T47D (cell line): ENCODE measurements at places on chromosomes 6 and 20.
A peak's percentile ranks its signal among the peaks of the same experiment; 100 is the strongest.

DNA sequence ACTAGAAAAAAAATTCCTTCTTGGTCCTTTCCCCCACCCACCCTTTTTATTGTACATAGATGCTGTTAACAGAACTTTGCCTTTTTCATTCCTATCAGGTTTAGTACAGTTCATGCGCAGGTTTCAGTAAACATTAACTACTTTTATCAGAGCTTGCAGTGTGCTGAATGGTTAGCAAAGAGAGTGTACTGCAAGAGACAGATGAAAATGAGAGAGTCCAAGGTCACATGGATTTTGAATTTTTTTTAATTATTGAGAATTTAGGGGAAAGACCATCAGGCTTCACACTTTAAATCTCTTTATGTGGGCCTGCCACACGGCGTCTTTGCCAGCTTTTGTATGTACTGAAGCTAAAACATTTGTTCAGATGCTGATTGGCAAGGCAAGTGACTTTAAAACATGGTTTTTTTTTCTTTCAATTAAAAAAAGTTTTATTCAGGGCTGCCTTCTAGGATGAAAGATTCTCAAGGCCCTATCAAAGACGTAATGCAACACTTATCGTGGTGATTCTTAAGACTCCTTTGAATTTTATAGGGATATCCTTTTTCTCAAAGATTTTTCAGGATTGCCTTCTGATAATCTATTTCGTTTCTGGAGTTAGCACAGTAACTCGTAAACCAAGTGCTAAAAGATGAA is 32.2 kb downstream of the RREB1 start:
- no peak for DNase-seq

- DNase-seq = no peak
Observed at GRCh38 chr6:31116661-31117385, 2.2 kb downstream of the PSORS1C1 start.

- no peak for DNase-seq
Observed at GRCh38 chr20:16273812-16274555, 299.3 kb downstream of the KIF16B start.

GRCh38 chr6:159973951-159974350 is 5.1 kb downstream of the IGF2R start:
- DNase-seq = no peak

- DNase-seq = no peak
Observed at GRCh38 chr6:89048985-89049384, 31.6 kb upstream of the PNRC1 start.

DNA sequence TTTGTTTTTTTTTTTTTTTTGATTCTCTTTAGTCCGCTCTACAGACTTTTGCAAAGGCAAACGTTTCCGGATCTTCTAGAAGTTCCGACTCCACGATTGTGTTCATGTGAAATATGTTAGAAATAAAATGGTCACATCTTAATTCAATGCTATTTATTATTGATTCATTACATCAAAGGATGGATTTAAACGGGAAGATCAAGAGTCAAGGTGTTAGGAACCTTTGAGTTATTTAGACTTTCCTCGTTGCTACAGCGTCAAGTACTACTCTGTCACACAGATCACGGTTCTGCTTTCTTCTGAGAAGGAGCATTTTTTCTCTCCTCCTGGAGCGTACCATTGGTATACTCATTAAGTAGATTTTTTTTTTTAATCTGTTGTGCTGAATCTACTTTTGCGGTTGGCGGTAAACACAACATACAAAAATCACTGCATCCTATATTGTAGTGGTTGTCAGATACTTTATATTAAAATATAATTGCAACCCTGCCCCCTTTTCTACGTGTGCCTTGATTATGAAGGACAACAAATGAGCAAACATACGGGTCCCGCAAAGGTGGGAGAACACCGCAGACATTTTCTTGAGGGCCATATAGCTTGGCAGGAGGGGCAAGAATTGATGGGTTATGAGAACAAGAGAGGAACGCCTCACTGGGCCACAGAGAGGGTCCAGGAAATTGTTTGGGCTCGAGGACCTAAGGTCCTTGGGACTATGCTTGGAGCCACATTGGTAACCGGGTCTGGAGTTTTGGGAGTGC is 17.5 kb downstream of the HMGN4 start:
- no peak for DNase-seq

GRCh38 chr6:89297695-89298351 is 17.3 kb downstream of the GABRR2 start:
- DNase-seq = no peak

GRCh38 chr6:145783796-145784195 is 30.8 kb downstream of the FBXO30 start:
- no peak for DNase-seq

GRCh38 chr20:32333181-32333987 is 24.7 kb upstream of the ASXL1 start:
- DNase-seq = no peak

DNA sequence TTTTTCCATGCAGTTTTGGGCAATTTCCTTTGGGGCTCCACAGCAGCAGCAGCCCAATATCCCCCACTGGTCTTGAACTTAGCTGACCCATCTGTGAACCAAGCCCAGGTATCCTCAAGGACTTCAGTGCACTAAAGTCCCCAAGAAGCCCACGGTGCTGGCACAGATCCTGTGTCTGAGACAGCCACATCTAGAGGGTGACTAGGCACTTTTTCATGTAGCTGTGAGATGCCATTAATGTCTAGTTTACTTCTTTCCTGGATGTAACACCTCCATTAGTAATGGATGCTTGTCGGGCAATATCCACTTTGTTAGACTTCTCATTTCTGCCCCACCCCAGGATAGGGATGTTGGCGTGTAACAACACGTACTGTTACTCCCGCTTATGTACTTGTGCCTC is 176.2 kb upstream of the PROKR2 start:
- no peak for DNase-seq

- no peak for DNase-seq
Observed at GRCh38 chr6:137731960-137732616, 135.0 kb upstream of the TNFAIP3 start.

GRCh38 chr6:73566954-73567591 is 46.2 kb upstream of the EEF1A1 start:
- DNase-seq = no peak

GRCh38 chr6:84688141-84688873 is 76.1 kb downstream of the TBX18 start:
- DNase-seq = no peak

DNA sequence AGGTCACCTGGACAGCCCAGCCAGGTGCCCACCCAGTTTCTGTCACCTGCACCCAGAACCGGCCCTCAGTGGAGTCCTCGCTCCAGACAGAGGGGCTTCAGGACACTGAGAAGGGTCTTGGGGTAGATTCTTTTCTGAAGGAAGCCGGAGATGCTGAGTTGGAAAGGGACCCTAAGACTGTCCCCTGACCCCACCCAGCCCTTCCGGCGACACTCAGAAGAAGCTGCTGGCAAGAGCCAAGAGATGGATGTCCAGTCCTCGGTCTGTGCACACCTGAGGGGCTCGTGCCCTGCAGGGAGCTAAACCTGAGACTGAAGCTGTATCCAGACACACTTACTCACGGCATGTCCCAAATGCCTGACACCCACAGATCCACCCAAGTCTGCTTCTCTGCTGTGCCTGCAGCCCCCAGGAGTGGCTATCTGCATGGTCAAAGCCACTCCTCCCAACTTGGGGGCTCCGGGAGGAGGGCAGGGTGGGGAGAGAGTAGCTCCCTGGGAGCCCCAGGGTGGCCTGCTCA is 20.2 kb downstream of the NTSR1 start:
- DNase-seq = no peak

DNA sequence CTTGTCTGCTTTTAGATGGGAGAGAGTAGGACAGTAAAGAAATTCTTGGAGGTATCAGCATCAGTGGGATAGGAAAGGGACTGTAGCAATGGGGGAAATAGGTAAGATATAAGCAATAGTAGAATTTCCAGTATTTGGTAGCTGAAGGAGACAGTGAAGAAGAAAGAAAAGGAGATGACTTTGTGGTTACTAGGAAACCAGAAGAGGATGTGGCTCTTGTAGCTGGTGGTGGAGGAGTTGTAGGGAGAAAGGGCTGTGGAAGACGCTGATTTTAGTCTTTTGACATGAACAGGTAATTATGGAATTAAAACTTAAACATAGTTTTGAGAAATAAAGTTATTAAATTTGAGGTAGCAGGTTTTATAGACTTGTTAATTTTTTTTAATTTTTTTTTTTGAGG is 26.1 kb downstream of the SH3BGRL2 start:
- no peak for DNase-seq

- DNase-seq = no peak
Observed at GRCh38 chr6:52551483-52552277, 25.2 kb downstream of the TRAM2 start.

GRCh38 chr20:59771506-59772372 is 161.7 kb downstream of the SYCP2 start:
- DNase-seq = peak; percentile 23

- no peak for DNase-seq
Observed at GRCh38 chr20:50819349-50819748, 24.5 kb downstream of the BCAS4 start.

- no peak for DNase-seq
Observed at GRCh38 chr20:22684763-22685443, 100.5 kb upstream of the FOXA2 start.

GRCh38 chr20:56778765-56779195 is 149.7 kb downstream of the TFAP2C start:
- peak; percentile 26 for DNase-seq

GRCh38 chr6:142300302-142300701 is 1.5 kb upstream of the ADGRG6 start:
- DNase-seq = no peak

DNA sequence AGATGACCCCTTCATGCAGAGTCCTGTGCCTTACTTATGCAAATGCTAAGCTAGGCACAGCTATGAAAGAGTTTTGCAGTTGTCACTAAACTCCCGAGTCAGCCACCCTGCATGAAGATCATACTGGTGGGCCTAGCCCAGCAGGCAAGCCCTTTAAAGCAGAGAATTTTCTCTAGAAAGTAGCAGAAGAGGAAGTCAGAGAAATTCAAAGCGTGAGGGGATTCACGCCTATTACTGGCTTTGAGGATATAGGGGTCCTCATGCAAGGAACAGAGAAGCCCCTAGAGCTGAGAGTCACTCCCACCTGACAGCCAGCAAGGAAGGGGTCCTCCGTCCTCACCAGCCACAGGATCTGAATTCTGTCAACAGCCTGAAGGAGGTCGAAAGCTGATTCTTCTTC is 54.6 kb downstream of the MYB start:
- DNase-seq = no peak

DNA sequence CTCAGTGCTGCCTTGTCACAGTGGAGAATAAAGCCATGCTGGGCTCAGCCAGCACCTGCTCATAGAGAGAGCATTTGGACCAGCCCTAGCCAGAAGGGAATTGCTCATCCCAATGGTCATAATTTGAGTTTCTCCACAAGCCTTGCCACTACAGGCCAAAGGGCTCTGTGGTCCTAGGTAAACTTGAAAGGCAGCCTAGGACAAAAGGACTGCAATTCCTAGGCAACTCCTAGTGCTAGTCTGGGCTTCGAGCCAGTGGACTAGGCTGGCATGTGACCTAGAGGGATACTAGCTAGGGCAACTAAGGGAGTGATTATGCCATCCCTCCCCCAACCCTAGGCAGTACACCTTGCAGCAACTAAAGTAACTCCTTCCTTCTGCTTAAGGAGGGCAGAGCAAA is 516.2 kb downstream of the BCKDHB start:
- DNase-seq = no peak

- DNase-seq = no peak
Observed at GRCh38 chr20:18695175-18695574, 107.3 kb downstream of the DTD1 start.

DNA sequence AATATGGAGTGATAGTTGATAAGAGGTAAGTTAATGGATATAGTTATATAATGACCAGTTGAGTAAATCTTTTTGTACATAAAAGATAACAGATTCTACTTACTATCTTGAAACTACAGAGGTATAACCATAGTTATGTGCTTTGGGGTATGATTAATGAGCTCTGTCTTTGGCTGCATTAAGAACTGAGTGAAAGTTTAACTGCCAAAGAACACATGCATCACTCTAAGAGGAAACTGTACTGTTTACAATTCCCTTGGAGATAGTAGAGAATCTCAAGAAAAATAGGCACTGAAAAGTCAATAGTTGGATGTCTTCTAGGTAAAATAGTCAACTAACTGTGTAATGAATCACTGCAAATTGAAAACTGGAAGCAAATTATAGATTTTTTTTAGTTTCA is 1129.5 kb downstream of the EPHA7 start:
- DNase-seq = no peak

GRCh38 chr6:45052325-45052724 is 275.8 kb upstream of the RUNX2 start:
- DNase-seq = no peak

GRCh38 chr6:149405823-149406765 is 6.0 kb downstream of the SUMO4 start:
- no peak for DNase-seq

GRCh38 chr6:25217302-25217701 is 61.9 kb upstream of the CARMIL1 start:
- no peak for DNase-seq

- DNase-seq = no peak
Observed at GRCh38 chr6:38720295-38720694, 5.2 kb downstream of the DNAH8 start.

DNA sequence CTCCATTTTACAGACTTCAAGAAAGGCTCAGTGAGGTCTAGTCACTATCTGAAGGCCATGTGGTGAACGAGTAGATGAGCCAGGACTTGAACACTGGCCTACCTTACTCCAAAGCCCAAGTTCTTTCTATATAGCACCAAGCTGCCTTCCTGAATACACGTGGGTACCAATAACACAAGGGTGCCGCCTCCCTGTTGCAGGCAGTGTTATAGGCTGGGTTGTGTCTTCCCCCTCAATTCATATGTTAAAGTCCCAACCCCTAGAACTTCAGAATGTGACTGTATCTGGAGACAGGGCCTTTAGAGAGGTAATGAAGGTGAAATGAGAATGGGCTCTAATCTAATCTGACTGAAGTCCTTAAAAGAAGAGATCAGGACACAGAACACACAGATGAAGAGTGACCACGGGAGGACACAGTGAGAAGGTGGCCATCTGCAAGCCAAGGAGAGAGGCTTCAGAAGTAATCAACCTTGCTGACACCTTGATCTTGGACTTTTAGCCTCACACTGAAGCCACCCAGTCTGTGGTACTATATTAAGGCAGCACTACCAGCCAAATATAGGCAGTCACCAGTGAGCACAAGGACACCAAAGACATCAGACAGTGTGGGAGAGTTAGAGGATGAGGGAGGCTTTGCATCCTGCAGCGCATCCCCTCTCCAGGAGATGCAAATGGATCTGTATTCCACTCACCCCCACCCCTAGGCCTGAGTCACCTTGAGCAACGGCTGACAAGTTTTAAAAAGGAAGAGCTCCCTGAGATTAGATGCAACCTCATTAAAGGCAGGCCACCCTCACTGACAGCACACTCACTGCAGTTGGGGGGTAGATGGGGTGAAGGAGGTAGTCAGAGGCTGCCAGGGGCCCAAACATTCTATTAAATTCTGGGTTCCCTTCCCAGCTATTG is 40.9 kb upstream of the LYRM2 start:
- DNase-seq = no peak

GRCh38 chr6:101776919-101777350 is 383.4 kb downstream of the GRIK2 start:
- DNase-seq = no peak

GRCh38 chr20:9488063-9488462 is 26.3 kb upstream of the LAMP5 start:
- DNase-seq = no peak

- DNase-seq = no peak
Observed at GRCh38 chr6:98787435-98787834, 46.9 kb upstream of the POU3F2 start.

- no peak for DNase-seq
Observed at GRCh38 chr6:122640366-122640765, 30.2 kb downstream of the PKIB start.

- no peak for DNase-seq
Observed at GRCh38 chr20:63320616-63321147, 27.7 kb downstream of the COL20A1 start.
